Fibroblast of skin of scalp (primary cell): ENCODE measurements at places on chromosomes 16 and 17.

DNA sequence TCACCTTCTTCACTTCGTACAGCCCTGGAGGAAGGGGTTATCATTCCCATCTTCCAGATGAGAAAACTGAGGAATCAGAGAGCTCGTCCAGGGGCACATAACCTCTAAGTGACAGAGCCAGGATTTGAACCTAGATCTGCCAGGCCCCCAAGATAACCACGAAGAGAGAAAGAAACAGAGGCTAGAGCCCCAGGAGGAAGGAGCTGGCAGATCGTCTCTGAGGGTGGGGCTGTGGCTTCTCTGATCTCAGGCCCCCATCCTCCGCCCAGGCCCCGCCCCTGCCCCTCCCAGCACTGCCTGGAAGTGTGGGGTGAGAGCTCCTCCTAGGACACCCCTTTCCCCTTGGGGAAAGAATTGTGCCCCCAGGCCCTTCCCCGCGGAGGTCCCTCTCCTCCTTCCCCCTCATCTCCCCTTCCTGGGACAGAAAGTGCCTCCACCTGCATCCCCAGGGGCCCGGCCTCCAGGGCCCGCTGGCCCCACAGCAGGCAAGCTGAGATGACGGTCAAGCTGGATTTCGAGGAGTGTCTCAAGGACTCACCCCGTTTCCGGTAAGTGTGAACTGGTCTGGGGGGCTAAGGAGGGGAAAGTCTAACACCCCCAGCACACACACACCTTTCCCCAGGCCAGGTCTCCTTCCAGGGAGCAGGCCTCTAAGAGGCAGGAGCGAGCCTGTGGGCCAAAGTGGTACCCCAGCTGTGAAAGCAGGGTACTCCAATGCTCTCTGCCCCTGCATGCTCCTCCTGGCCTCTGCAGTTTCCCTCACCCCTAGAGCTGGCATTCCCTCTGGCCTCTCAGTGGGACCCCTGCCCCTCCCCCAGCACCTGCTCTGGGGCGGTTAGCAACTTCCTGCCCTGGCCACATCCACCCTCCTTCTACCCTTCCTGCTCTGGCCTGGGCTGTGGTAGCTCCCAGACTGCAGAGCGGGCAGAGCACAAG lies at the start of gene ACAP1:
Gene ACAP1 (plus strand): TSS at position 290 of the 936 bp plus-strand sequence. CDS start 206 bp downstream, at position 496.
- no peak for DNase-seq

GRCh38 chr17:67992548-67993152 lies 3.6 kb downstream of the C17orf58 start:
- DNase-seq: no peak

DNA sequence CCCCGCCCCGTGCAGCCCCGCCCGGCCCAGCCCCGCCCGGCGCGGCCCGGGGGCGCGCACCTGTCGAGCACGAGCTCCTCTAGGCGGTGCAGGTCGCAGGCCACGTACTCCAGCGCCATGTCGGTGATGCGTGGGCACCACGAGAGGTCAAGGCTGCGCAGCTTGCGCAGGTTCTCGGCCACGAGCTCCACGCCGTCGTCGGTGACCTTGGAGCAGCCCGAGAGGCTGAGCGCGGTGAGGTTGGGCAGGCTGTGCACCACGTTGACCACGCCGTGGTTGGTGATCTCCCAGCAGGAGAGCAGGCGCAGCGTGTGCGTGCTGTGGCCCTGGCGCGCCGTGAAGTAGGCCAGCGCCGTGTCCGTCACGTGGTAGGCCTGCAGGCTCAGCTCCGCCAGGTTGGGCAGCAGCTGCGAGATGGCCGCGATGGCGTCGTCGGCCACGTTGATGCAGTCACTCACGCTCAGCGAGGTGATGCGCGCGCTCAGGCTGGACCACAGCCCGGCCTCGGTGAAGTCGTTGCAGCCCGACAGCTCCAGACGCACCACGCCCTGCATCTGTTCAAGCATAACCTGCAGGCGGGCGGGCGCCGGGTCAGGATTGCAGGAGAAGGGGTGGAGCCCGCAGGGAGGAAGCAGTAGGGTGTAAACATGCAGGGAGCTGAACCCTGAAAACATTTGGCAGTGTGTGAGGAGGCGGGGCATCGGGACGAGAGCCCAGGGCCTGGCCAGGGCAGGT lies 5.3 kb upstream of the WDR24 start:
- DNase-seq: no peak

GRCh38 chr16:22380529-22380928 lies 6.1 kb upstream of the CDR2 start:
- no peak for DNase-seq

GRCh38 chr16:84324434-84325262 lies 30.0 kb downstream of the WFDC1 start:
- DNase-seq: no peak

DNA sequence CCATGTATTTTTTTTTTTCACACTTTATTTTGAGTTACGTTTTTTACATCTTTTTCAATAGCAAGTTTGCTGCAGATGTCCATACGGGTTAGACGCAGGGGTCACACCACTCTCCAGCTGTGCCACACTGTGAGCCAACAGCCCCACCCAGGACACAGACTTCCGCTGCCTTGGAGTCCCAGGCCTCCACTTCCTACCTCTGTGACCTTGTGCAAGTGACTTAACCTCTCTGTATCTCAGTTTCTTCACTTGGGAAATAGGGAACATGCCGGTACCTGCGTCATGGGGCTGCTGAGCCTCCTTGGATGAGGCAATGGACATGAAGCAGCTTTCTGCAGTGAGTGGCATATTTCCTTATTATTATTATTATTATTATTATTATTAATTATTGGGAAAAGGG lies 3.3 kb upstream of the PITPNA start:
- DNase-seq: no peak
